ENCODE measurements at places on chromosomes 16 and 17.
A peak's percentile ranks its signal among the peaks of the same experiment; 100 is the strongest.

GRCh38 chr17:42563143-42563509, 1.2 kb downstream of the COASY start:
- no peak for DNase-seq

DNA sequence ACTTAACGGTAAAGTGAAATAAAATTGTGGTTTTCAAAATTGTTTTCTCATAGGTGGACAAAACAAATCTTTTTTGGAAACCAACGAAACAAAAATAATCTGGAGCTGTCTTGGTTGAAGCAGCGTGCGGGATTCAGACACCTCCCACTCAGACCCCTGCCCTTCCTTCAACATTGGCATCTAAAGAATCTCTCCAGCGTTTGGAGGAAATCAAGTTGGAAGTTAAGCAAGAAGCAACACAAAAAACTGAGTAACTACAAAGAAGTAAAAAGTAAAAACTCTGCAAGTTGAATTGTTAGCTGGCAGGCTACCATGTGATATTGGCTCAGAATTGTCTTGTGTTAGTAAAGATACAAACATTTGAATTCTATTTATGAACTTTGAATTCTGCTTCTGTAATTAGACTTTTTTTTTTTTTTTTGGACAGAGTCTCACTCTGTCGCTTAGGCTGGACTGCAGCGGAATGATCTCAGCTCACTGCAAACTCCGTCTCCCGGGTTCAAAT, 361.0 kb upstream of the PMFBP1 start:
- no peak for DNase-seq

GRCh38 chr16:21950782-21951521, 2.2 kb upstream of the UQCRC2 start:
- peak; percentile 8 for DNase-seq

DNA sequence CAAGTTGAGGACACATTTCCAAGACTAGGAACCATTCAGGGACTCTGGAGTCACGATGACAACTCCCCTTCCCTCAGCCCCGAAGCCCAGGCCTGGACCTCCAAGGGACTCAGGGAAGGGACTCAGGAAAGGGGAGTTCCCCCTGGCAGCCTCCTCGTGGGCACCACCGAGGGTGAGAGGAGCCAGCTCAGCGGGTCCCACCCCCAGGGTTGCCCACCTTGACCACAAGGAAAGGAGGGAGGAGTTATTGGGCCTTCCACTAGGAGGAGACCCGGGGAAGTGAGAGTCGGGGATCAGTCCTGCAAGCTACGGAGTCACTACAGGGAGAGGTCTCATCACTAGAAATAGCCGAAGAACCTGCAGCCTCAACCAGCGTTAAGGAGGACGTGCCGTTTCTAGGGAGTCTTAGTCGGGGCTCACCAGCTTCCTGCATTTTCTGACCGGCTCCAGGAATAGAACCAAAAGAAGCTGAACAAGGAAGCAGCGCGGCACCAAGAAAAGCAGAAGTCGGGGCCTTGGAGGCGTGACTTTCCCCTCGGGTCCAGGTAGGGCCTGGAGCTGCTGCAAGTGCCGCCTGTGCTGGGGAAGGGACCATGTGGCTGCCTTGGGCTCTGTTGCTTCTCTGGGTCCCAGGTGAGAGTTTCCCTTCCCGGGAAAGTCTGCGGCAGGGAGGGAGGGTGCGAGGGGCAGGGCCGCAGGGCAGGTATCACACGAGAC, at the start of gene CD300A:
CD300A (plus strand) TSS at position 524 of the 717 bp plus-strand sequence; CDS start at position 594, 70 bp downstream.
- peak; percentile 30 for DNase-seq

DNA sequence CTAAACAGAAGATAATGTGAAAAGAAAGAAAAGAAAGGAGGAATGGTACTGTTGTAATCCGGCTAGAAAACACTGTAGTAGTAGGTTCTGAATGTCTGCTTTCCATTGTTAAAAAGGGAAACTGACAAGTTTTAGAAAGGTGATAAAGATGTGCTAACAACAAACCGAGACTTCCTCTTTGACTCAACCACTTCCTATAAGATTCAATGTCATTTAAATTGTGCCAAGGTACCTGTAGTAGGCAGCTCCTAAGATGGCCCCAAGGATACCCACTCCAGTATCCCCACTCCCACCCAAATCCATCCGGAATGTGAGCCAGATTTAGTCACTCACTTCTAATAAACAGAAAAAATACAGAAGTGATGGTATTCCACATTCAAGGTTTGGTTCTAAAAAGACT, 31.2 kb downstream of the XYLT1 start:
- no peak for DNase-seq

DNA sequence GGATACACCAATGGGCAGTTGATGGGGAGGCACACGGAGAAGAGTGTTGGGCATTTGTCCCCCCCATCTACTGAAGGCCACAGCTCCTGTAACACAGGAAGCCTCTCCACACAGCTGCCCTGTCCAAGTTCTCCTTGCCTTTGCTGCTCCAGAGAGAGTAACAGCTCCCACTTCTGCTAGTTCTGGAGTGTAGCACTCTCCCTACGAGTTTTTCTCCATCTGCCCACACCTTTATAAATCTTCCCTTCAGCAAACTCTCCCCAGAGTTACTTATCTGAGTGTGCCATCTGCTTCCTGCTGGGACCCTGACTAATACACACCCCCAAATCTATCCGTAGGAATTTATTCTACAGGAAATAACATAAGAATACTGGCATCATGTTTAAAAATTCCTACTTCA, 42.6 kb upstream of the ERN1 start:
- no peak for DNase-seq

DNA sequence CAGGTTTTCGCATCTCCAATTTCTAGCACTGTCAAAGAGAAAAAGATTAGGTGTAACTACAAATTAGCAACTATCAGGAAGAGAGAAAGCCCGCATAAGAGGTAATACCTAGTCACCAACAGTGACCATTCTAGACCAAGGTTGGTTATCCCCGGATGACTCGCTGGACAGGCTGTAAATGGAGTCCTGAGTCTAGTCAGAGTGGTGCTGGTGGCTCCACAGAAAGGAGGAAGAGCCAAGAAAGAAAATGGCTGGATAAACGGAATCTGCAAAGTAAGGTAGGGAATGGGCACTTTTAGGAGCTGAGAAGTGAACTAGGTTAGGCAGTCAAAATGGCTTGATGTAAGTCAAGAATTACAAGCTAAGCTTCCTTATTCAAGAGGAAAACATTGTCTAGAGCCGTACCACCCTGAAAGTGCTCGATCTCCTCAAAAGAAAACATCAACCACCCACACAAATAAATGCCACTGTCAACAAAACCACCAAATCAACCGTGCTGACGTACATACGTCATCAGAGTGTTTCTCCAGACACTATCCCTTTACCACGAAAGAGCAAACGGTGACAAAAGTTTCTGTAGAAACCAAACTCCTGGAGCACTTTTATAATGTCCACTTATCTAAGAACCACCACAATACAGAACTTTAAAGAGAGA, 2.2 kb downstream of the GSPT1 start:
- no peak for DNase-seq

DNA sequence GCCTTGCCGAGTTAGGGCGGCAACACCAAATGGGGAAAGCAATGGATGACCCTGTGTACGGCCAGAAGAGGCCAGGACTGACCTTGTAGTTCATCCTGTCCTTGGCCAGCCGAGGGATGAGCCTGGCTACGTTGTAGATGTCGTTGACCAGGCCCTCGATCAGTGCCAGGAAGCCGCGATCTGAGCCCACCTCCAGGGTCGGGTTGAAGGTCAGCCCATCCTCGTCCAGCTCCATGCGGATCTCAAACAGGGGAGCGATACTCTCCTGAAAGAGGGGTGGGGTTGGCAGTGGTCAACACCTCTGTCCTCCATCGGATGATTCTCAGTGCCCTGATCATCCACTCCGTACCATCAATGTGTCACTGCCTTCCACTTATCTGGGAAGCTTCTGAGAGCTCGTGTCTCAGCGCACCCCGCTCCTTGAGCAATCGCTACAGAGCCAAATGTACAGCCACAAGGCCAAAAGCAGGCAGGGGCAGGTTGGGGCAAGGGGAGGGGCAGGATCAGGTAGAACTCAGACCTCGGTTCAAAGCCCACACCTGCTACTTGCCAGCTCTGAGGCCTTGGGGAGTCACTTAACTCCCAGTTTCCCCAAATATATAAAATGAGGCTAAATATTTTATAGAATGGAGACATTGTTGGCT, 39.9 kb downstream of the DNAH17 start:
- DNase-seq = no peak

GRCh38 chr17:77315551-77316190, 174.9 kb downstream of the SEC14L1 start:
- no peak for DNase-seq

DNA sequence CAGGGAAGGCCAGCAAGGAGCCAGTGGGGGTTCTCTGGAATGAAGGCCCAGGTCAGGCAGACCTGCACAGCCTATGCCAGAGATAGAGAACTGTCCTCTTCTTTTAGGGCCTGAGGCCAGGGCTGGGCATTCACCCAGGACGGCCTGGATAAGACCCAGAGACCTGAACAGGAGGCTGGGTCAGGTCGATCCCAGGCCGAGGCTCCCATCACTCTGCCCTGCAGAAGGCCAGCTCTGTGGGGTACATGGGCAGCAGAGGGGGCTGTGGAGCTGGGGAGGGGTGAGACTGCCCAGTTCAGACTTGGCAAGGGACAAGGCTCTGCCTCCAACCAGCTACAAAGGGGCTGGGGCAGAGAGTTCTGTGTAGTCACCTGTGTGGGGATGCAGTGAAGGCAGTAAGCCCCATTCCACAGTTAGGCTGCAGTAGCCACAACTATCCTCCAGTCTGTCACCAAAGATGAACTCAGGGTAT, 14.6 kb downstream of the HSD11B2 start:
- no peak for DNase-seq

DNA sequence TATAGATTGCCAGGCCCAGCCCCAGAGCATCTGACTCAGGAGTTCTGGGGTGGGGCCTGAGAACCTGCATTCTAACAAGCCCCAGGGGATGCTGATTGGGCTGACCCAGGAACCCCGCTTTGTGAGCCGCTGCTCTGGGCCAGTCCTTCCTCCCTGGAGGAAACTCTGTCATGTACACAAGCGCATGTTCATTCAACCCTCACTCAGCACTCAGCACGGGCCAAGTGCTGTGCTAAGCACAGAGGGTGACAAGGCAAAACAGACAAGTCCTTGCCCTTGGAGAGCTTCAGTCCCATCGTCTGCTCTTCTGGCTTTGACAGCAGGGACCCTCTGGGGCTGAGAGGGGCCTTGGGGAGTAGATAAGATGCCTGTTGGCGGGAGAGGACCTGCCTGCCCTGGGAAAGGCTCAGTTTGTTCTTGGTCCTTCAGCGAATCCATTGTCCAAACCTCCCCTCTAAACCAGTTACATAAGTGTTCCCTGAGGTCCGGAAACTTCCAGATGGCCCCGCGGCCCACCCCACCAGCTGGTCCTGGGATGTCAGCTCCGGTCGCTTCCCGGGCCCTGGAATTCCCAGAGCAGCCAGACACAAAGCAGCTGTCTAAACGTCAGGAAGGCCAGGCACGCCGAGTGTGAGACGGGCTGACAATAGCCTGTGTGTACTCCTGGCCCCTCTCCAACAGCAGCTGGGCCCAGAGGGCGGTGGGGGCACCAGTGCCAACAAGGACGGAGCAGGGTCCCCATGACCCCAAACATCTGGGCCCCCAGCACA, 88.8 kb downstream of the ZDHHC7 start:
- peak; percentile 51 for DNase-seq

- DNase-seq = no peak
These were observed 25.0 kb upstream of the TAC4 start for GRCh38 chr17:49872754-49873377.

- no peak for DNase-seq
These were observed 13.7 kb downstream of the CAMKK1 start for GRCh38 chr17:3879186-3879585.

GRCh38 chr16:72946063-72946462, 101.9 kb downstream of the ZFHX3 start:
- no peak for DNase-seq

DNA sequence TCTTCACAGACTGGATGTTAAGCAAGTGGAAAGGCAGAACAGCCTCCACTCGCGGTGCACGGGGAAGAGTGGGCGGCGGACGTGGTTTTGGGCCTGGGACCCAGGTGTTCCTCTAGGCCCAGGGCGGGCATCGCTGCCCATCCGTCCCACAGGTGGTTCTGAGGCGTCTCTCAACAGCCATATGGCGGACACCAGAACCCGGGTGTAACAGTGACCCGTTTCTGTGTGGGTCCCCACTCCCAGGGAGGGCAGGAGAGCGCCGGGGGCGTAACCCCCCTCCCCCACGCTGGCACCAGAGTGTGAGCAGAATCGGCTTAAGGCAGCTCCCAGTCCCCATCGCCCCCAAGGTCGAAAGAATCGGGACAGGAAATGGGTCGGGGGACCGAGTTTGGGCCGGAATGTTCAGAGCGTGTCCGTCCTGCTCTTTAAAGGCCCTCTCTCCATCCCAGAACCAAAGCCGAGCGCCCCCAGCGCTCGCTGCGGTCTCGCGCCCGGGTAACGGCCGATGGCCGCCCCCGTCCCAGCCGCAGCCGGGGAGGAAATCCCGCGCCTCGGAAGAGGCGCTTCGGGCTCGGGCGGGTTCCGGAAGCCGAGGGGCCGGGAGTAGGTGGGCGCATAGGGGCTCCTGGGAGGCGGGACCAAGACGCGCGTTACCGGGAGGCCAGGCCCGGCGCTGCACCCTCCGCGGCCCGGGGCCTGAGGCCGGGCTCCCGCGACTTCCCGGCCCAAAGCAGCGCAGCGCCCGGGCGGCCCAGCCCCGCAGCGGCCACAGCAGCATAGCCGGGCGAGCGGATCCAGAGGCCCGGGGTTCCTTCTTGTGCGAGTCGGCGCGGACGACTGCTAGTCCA, at the start of gene TK2:
TK2 (minus strand) TSS at position 839 of the 848 bp plus-strand sequence; CDS start at position 778, 61 bp downstream.
- peak; percentile 28 for DNase-seq
